NCI-H748 treated with DMSO at 0.1 percent for 48 hours (cell line): ENCODE measurements at places on chromosomes 1 and 21.

DNA sequence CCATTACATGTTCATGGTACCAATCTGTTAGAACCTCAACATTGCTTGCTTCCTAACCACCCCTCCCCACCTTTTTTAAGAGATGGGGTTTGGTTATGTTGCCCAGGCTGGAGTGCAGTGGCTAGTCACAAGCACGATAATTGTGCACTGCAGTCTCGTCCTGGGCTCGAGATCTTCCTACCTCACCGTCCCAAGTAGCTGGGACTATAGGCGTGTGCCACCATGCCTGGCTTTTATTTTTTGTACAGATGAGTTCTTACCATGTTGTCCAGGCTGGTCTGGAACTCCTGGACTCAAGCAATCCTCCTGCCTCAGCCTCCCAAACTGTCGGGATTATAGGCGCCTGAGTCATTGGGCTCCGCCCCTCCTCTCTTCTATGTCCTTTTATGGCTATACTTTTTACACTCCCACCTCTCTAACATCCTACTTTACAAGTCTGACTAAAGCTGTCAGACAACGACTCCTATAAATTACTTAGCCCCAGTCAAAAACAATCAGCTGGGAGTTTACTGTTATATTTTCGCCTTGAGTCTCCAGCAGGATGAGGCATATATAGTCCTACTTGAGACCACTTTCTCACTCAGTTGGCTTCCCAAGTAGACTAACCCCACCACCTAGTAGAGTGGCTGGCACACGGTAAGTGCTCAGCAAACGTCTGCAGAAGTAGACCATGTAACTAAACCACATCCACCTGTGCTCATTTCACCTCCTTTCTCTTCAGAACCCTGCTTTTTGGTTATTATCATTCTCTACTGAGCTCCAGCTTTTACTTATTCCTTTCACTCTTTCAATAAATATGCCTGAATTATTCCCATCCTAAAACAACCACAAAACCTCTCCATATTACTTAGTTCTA lies 13.8 kb downstream of the ENSA start:
- no peak for DNase-seq

GRCh38 chr1:30340934-30341333 lies 382.5 kb downstream of the MATN1 start:
- no peak for DNase-seq

GRCh38 chr1:30407865-30408580 lies 315.4 kb downstream of the MATN1 start:
- no peak for DNase-seq

DNA sequence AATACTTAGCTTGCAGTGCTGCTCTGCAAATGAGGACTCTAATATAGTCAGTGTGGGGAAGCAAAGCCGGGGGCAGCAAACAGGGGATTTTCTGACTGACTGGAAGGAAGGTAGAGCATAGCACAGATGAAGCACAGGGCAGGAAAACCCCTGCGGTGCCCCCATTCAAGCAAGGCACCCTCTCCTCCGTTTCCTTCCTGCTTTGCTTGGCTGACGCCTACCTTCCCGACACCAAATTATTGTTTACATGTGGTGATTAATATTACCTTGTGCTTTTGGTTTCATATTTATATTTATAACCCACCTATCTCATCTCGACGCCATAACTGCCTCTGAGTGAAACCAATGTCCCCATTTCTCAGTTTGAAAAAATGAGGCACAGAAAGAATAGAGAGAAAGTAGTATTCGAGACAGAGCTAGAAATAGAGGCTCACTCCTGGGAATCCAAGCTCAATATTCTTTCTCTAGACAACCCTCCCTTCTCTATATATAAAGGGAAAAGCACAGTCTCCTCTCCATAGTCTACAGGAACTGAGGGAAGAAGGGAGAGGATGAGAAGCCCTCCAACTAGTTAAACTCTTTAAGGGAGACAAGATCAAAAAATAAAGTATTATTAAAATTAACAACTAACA lies 41.3 kb downstream of the PIK3C2B start:
- no peak for DNase-seq

DNA sequence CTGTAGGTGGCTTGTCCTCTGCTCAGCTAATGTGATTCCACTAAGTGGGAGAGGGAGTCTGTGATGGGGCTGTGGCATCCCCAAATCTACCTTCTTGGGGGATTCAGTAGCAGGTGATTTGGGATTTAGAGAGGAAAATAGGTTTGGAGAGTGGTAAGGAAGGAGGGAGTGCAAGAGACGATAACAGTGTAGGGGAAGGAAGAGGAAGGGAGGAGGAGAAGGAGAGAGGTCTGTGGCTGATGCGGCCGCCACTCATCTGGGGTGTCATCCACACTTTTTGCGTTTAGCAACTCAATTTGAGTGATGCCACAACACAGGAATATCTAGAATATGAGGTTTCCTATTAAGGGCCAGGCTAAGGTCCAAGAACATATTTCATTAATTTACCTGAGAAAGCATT lies 23.8 kb upstream of the PCP4 start:
- no peak for DNase-seq

DNA sequence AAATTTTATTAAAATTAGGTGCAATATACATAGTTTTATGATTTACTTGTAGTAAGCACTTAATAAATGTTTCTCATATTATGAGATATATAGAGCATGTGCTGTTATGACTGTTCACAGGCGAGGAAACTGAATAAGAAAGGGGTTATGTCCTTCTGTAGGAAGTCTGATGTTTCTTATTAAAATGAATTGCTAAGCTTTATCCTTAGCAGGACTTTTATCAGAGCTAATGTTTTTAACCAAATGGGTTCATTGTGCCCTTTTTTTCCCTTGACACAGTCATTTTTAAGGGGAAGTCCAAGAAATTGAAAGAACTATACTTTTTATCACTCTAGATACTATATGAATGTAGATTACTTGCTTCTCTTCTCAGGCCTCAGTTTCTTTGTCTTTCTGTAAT lies 285.2 kb downstream of the PTPRC start:
- no peak for DNase-seq

DNA sequence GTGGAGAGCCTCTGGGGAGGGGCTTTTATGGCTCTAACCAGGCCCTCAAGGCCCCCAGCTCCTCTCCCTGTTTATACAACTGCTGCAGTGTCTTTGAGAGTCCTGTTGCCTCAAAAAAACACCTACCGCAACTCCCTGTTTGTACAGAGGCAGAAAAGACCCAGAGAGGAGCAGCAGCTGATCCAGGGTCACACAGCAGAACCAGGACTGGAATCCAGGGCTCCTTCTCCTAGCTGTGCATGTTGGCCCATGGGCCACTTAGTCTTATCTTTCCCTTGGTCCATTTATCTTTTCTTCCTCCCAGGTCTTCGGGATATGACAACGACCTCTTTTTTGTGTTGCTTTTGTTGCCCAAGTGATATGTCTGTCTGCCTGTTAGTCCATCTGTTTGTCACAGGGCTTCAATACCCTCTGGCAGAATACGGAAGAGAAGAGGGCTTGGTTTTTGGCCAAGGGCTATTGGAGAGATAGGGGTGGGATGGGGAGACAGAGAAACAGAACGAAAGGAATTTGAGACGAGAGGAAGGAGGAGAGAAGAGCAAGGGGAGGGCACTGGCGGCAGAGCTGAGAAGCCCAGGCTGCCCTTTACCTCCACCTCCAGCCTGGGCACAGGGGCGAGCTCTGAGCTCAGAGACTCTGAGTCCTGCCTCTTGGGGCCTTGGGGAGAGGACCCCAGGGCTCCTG lies 33.5 kb upstream of the WASF2 start:
- no peak for DNase-seq

GRCh38 chr1:175620376-175620775 lies 123.0 kb downstream of the TNR start:
- DNase-seq: no peak

- no peak for DNase-seq
These were observed 84.1 kb downstream of the GPR88 start for GRCh38 chr1:100622037-100622436.

GRCh38 chr1:241034203-241034936 lies 322.6 kb downstream of the RGS7 start:
- DNase-seq: no peak

DNA sequence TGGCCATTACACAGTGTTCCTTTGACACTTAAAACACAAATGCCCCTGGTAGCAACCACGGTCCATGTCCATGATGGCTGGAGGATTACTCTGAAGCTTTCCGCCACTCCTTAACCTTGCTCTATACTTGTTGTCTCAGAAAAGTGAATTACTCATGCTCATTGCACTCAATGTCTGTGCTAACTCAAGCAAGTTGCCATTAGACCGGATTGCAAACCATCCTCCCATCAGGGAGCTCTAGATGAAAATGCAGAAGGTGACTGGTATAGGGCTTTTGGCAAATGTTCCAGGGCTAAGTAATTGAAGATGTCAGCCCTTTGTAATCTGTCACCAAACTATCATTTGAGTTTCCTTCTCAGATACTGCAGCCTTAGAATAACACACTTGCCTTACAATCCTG lies 1288.3 kb upstream of the B3GALT2 start:
- DNase-seq: no peak

- peak; percentile 92 for DNase-seq
These were observed 39.9 kb upstream of the AK4 start for GRCh38 chr1:65108025-65108642.
